ENCODE measurements at places on chromosomes 7 and 10.

DNA sequence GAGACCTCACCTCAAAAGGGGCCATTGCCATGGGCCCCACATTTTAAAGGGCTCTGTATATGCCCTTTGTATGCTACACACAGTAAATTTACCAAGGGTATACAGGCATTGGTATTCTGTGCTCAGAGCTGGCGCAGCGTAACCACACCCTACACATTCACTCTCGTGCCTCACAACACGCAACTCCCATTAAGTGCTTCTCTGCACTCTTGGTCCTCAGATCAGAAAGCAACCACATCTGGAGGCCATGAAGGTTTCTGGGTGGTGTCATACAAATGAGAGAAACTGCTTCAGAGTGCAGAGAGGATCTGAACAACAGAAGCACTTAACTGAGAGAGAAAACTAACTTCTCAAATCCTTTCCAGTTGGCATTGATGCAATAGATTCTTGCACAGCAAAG lies 9.4 kb upstream of the CACUL1 start:
- DNase-seq = no peak

DNA sequence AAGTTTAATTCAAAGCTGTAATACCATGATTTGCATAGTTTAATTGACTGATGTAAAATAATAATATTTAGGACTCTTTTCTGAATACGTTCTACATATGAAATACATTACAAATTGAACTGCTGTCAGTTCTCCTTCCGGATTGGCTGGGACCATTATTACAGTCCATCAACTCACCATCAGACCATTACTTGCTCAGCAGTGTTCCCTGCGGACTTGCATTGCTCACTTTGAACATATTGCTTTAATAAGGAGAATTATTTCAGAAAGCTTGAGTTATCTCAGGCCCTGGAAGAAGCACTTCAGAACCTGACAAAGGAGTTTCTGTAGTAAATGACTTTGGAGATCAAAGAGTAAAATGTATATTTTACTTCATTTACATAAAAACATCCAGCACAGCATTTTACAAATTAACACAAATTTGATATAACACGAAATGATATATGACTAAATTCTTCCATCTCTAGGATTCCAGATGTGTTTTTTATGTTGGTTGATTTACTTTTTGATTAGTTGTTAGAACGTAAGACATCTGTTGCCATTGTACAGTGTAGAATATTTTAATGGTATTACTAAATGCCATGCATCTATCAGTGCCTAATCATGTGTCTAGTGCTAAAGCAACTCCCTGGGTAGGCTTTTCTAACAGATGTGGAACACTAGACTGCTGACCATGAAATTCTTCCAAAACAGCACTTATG lies 418.5 kb upstream of the SEMA3A start:
- no peak for DNase-seq

GRCh38 chr7:105759670-105760550 lies 116.5 kb downstream of the ATXN7L1 start:
- peak; percentile 19 for DNase-seq

DNA sequence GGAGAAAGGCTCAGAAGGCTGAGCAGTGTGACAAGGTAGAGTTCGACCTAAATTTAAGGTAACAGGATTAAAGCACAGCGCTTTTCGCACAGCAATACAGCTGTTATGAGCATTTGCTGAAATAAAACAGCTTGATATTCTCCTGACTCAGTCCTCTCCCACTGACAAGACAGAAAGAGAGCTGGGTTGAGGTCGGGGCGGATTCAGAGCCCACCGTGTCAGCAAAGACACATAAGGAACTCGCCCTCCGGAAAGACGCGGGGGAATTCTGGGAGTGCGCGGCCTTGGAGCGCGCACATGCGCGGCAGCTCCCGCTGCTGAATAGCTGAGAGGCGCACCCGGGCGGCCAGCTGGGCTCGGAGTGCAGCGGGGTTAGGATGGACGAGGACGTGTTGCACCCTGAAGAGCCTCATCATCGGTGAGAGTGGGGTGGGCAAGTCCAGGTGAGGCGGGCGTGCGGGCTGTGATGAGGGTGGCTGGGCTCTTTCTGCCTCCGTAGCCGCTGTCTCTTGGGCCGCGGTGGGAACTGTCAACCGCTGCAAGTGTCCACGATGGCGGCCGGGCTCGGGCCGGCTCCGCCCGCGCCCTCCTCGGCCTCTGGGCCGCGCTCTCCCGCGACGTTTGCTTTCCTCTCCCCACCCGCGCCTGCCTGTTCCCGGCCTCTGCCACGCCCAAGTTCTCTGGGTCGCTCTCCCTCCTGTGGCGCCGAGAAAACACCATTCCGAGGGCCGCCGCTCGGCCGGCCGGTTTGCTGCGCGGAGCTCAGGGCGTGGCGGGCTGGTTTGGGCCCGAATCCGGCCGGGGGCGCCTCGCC lies 120.6 kb downstream of the LYZL1 start:
- DNase-seq = peak; percentile 11

GRCh38 chr7:11749629-11750028 lies 82.4 kb downstream of the THSD7A start:
- DNase-seq = no peak

DNA sequence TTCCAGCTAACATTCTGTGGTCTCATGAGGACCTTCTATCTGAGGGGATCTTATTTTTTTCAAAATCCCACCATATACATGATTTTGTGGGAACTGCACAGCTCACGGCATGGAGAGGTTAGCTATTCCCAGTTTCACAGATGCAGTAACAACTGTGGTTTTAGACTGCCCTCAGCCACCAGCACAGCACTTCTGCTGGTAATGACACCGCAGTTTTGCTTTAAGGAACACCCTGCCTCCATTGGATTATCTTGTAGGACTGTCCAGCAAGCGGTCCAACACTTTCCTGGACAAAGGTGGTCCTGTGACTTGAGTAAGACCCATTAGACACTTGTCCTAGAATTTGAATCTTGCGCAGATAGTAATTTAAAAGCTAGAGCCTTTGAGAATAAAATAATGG lies 65.3 kb upstream of the SMNDC1 start:
- DNase-seq = no peak

GRCh38 chr7:42483886-42484285 lies 246.9 kb upstream of the GLI3 start:
- no peak for DNase-seq

- no peak for DNase-seq
Observed at GRCh38 chr7:74183653-74184450, 9.7 kb downstream of the EIF4H start.

All from activated CD4-positive, alpha-beta T cell treated with anti-CD3 and anti-CD28 coated beads, Interleukin-2, amount 50 U/mL, for 4 hours (primary cell).